ENCODE measurements at places on chromosomes 1 and 21. TPM values are rescaled to one million over a fixed set of nuclear protein-coding genes. Genes with fewer than 3 reads are reported as not detected.

OR14I1 gene
- total RNA-seq: not detected

DNA sequence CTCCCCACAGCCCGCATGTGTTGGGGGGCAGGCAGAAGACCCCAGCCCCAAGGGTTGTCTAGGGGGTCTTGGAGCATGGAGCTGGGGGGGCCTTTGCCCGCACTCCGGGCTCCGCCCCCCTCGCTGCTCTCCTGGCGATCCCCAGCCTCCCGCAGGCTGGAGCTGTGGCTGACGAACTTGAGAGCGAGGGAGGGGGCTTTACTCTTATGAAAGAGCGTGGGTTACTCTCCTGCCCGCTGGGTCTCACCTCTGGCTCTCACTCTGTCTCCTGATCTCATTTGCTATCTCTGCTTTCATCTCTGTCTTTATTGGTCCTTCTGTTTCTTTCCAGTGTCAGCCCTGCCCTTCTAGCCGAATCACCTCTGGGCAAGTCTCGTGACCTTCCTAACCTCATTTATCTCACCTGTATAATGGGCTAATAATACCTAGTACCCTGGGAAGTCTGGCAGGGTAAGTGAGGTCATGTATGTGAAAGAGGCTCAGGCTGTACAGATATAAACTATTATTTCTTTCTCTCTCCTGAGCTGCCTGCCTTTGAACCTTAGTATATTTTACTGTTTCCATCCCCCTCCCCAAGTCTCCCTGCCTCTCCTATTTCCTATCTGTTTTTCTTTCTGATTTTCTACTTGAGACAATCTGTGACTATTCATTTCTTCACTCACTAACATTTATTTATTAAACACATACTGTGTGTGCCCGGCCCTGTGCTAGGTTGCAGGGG is 731 bp downstream of the EFNA4 start:
- H3K4me1 ChIP-seq: peaks cover 16% of the 10 kb centered on the region
- no peaks in the 10 kb centered on the region for H3K36me3 ChIP-seq
- H3K4me3 ChIP-seq: peak overlapping the region; percentile 97
- peak; percentile 76 for DNase-seq
- peaks cover 6% of the 10 kb centered on the region for H3K27me3 ChIP-seq
- 0 out of 2 replicates have a peak overlapping the region, but pooled peaks have one; percentile 69 for H3K27ac ChIP-seq

SUSD4 gene
- 3.6 TPM for total RNA-seq

GRCh38 chr21:34544032-34544496 is 32.1 kb upstream of the KCNE1 start:
- H3K27ac ChIP-seq: no peak overlapping the region
- H3K36me3 ChIP-seq: no peaks in the 10 kb centered on the region
- peaks cover 3% of the 10 kb centered on the region for H3K4me1 ChIP-seq
- no peaks in the 10 kb centered on the region for H3K27me3 ChIP-seq
- DNase-seq: peak; percentile 92
- no peak overlapping the region for H3K4me3 ChIP-seq

DNA sequence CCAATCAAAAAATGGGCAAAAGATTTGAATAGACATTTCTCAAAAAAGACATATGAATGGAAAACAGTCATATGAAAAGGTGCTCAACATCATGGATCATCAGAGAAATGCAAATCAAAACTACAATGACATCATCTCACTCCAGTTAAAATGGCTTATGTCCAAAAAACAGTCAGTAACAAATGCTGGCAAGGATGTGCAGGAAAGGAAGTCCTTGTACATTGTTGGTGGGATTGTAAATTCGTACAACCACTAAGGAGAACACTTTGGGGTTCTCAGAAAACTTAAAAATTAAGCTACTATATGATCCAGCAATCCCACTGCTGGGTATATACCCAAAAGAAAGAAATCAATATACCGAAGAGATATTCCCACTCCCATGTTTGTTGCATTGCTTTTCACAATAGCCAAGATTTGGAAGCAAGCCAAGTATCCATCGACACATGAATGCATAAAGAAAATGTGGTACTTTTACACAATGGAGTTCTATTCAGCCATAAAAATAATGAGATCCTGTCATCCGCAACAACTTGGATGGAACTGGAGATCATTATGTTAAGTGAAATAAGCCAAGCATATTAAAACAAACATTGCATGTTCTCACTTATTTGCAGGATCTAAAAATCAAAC is 17.9 kb downstream of the GBP5 start:
- H3K27ac ChIP-seq: no peak overlapping the region
- H3K4me3 ChIP-seq: no peak overlapping the region
- no peak for DNase-seq
- H3K4me1 ChIP-seq: no peaks in the 10 kb centered on the region

GRCh38 chr1:200694738-200695137 is 25.0 kb upstream of the DDX59 start:
- no peak overlapping the region for H3K4me3 ChIP-seq
- no peaks in the 10 kb centered on the region for H3K4me1 ChIP-seq
- DNase-seq: no peak

- H3K36me3 ChIP-seq: no peaks in the 10 kb centered on the region
- H3K27ac ChIP-seq: no peak overlapping the region
- DNase-seq: peak; percentile 68
- no peak overlapping the region for H3K4me3 ChIP-seq
- H3K27me3 ChIP-seq: no peaks in the 10 kb centered on the region
- no peaks in the 10 kb centered on the region for H3K4me1 ChIP-seq
These were observed 217.5 kb upstream of the PLXNA2 start for GRCh38 chr1:208461680-208462079.

GRCh38 chr21:35335951-35336446 is 286.9 kb upstream of the RUNX1 start:
- no peaks in the 10 kb centered on the region for H3K27me3 ChIP-seq
- H3K27ac ChIP-seq: no peak overlapping the region
- no peak for DNase-seq
- H3K4me3 ChIP-seq: no peak overlapping the region
- no peaks in the 10 kb centered on the region for H3K36me3 ChIP-seq

DNA sequence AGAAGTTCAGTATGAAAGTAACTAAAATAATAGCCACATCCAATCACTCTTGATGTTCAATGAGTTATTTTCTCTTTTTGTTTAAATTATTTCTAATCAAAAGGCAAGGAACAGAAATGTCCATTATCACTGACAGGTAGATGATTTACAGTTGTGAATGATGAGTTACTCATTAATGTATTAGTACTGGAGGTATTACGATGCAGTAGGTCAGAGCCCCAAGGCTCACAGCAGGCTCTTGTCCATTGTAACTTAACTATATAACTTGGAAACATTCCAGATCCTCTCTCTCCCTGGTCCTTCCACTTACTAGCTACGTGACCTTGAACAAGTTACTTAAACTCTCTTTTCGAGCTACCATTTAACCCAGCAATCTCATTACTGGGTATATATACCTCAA is 39.5 kb downstream of the CRB1 start:
- H3K27ac ChIP-seq: no peak overlapping the region
- no peak overlapping the region for H3K4me3 ChIP-seq
- H3K36me3 ChIP-seq: no peaks in the 10 kb centered on the region
- H3K27me3 ChIP-seq: no peaks in the 10 kb centered on the region
- no peak for DNase-seq

DNA sequence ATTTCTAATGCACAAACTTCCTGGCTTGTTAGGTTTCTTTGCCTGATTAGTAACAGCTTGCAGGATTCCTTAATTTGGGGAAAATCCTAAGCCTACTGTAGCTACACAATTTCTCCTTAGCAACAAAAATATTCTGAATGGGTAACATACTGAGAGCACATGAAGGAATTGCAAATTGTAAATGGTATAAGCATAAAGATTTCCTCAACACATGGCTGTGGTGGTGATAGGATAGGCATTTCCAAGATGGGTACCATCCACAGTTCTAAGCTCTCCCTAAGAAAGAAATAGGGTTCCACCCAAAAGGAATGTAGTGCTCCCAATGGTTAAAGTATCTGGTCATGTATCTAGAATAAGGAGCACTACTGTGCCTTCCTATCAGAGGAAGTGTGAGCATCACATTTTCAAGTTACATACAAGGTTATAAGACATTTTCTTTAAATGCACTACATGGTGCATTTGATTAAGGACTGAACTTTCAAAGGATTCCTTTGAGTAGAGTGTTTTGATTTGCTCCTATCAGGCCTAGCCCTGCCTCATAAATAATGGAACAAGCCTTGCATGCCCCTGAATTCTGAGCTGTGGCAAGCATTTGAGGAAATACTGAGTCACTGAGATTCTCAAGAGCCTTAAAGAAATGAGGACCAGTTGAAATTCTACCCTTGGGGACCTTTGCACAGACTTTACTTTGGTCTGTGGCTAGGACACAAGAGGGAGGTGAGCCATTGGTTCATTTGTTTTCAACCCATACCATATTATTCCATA is 286.4 kb downstream of the PTBP2 start:
- DNase-seq: no peak
- H3K36me3 ChIP-seq: no peaks in the 10 kb centered on the region
- no peaks in the 10 kb centered on the region for H3K4me1 ChIP-seq
- no peaks in the 10 kb centered on the region for H3K27me3 ChIP-seq

ANKRD35 gene
- total RNA-seq: 3.6 TPM

AMY1A gene
- total RNA-seq: not detected

DNA sequence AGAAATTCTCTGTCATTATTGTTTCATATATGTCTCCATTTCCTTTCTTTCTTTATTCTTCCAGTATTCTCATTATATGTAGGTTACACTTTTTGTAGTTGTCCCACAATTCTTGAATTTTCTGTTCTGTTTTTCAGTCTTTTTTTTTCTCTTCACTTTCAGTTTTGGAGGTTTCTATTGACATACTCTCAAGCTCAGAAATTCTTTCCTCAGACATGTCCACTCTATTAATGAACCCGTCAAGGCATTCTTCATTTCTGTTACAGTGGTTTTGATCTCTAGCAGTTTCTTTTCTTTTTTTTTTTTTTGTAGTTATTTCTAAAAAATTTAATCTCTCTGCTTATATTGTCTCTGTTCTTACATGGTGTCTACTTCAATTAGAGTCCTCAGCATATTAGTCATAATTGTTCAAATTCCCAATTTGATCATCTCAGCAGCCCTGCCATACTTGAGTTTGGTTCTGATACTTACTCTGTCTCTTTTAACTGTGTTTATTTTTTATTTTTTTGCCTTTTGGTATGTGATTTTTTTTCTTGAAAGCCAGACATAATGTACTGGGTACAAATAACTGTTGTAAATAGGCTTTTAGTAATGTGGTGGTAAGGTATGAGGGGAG is 49.5 kb upstream of the KCNK2 start:
- no peak overlapping the region for H3K4me3 ChIP-seq
- no peaks in the 10 kb centered on the region for H3K4me1 ChIP-seq
- no peak for DNase-seq
- no peaks in the 10 kb centered on the region for H3K27me3 ChIP-seq

DNA sequence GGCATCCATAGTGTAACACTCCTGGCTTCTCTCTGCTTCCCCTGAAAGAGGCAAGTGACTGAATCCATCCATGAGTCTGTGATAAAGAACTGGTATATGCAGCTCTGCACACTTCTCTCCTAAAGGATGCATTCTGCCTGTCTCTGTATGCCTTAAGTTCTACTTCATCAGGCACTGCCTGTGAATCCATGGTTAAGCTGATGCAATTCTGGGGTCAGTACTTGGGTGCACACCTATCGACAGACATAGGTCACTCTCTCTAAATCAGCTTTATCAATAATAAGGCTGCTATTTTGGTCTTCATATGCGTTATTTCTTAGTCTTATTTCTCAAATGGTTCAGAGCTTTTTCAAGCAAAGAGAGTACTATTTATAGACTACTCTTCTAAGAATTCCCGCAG is 32.7 kb upstream of the PTP4A2 start:
- no peak for DNase-seq
- H3K27me3 ChIP-seq: no peaks in the 10 kb centered on the region
- H3K4me3 ChIP-seq: no peak overlapping the region
- no peaks in the 10 kb centered on the region for H3K4me1 ChIP-seq
- no peak overlapping the region for H3K27ac ChIP-seq
- H3K36me3 ChIP-seq: no peaks in the 10 kb centered on the region

DNA sequence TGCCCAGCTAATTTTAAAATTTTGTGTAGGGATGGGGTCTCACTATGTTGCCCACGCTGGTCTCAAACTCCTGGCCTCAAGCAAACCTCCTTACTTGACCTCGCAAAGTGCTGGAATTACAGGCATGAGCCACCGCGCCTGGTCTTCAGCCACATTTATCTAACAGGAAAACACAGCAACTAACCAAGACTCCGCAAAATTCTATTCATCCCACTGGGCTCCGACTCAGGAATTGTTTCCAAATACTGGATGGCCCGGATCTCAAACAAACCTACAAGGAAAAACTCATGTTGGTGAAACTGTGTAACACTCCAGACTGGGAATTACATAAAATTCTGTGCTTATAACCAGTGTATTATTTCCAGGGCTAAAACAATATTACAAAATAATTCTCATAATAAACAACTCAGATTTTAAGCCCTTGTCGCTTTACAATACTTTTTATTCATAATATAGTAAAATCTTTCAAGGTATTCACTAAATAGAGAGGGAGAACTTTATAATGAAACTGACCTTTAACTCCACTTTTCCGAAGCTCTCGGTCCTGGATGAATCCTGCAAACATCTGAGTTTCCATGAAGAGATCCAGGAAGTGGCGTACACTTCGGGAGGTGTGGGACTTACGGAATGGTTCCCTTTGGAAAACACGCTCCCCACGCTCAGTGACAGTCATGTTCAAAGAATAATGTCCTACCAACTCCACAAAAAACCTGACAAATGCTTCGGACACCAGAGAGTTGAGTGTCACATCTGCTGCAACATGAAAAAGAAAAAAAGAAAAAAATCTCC is 6.0 kb upstream of the BCAS2 start:
- H3K36me3 ChIP-seq: no peaks in the 10 kb centered on the region
- no peak for DNase-seq
- H3K4me1 ChIP-seq: peaks cover 3% of the 10 kb centered on the region
- H3K27me3 ChIP-seq: no peaks in the 10 kb centered on the region
- no peak overlapping the region for H3K4me3 ChIP-seq

GNB1 gene
- total RNA-seq: 138 TPM

- H3K4me3 ChIP-seq: no peak overlapping the region
- H3K36me3 ChIP-seq: peaks cover 8% of the 10 kb centered on the region
- H3K27ac ChIP-seq: peak overlapping the region; percentile 68
- DNase-seq: no peak
- no peaks in the 10 kb centered on the region for H3K27me3 ChIP-seq
- H3K4me1 ChIP-seq: peaks cover 24% of the 10 kb centered on the region
These were observed 19.7 kb downstream of the MRPS6 start for GRCh38 chr21:34093083-34093482.

GRCh38 chr21:38987633-38988508 is 182.1 kb downstream of the ETS2 start:
- no peaks in the 10 kb centered on the region for H3K36me3 ChIP-seq
- H3K4me1 ChIP-seq: peaks cover 33% of the 10 kb centered on the region
- H3K27me3 ChIP-seq: no peaks in the 10 kb centered on the region
- no peak overlapping the region for H3K4me3 ChIP-seq

HSF2BP gene
- 2.3 TPM for total RNA-seq
